Stimulated activated naive CD8-positive, alpha-beta T cell treated with anti-CD3 and anti-CD28 coated beads, Interleukin-15, Interleukin-2, amounts not matched to agents 100 U/mL and 50 U/mL, for 24 hours (primary cell): ENCODE measurements at places on chromosomes 11 and 22.

- DNase-seq = no peak
Observed at GRCh38 chr11:112318184-112318591, 57.5 kb upstream of the PLET1 start.

GRCh38 chr11:95138448-95138847 lies 48.8 kb downstream of the ENDOD1 start:
- DNase-seq = no peak

DNA sequence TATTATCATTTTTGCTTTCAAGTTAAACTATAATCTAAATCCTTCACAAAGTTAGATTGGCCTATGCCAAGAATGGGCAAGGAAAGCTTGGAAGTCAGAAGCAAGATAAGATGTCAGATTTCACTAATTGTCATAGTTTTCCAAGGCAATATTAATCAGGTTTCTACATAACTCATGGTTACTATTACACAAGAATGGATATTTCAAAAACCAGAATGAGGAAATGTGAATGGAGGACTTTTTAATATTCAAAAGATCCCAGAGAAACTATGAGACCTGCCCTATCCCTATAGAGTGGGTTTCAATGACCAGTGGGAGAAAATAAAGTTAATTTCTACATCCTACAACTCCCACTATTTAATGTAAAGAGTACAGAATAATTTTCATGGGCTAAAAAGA lies 203.2 kb downstream of the CASP12 start:
- DNase-seq = no peak

DNA sequence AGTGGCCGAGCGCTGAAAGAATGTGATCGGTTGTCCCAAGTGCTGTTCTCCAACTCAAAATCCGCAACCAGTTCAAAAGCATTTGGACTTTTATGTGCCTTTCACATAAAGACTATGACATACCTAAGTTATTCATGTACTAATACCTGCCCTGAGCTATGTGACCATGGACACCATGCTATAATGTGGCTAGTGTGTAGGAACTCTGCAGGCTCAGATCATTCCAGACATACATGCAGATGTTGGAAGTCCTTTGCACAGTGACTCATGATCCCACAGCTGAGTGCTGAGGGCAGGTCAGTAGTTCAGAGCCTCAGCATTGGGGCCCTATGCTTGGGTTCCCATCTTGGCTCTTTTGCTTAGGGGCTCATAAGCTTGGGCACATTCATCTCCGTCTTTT lies 95.4 kb downstream of the IGLL1 start:
- no peak for DNase-seq

GRCh38 chr11:32439501-32440210 lies 4.3 kb upstream of the WT1 start:
- no peak for DNase-seq

GRCh38 chr11:46075168-46075567 lies 46.1 kb downstream of the PHF21A start:
- no peak for DNase-seq

GRCh38 chr11:59550368-59550841 lies 39.1 kb downstream of the OR4D9 start:
- DNase-seq = peak; percentile 91

DNA sequence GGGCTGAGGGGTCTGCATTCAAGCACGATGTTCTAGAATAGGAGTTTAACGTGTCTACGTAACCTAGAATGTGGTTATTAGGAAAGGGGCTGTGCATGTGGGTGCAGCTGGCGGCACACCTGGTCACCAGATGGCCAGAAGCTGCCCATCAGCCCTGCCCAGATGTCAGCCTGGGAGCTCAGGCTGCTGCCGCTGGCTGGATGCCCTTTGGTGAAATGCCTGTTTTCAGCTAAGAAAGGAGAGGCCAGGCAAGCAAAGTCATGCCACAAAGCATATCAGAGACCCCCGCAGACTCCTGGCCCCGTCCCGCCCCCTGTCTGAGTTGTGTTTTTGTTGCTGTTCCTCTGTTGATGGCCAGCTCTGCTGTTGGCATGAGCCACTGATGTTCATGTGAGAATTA lies 11.3 kb upstream of the ADORA2A start:
- DNase-seq = no peak
